ENCODE measurements at places on chromosomes 12 and 14. TPM values are rescaled to one million over a fixed set of nuclear protein-coding genes. Genes with fewer than 3 reads are reported as not detected.

- no peaks in the 10 kb centered on the region for H3K4me1 ChIP-seq
- no peak for DNase-seq
- no peak overlapping the region for H3K27ac ChIP-seq
- no peaks in the 10 kb centered on the region for H3K36me3 ChIP-seq
- H3K27me3 ChIP-seq, result peaks cover 13% of the 10 kb centered on the region
These were observed 240.8 kb upstream of the TMPO start for GRCh38 chr12:98274430-98275130.

DNA sequence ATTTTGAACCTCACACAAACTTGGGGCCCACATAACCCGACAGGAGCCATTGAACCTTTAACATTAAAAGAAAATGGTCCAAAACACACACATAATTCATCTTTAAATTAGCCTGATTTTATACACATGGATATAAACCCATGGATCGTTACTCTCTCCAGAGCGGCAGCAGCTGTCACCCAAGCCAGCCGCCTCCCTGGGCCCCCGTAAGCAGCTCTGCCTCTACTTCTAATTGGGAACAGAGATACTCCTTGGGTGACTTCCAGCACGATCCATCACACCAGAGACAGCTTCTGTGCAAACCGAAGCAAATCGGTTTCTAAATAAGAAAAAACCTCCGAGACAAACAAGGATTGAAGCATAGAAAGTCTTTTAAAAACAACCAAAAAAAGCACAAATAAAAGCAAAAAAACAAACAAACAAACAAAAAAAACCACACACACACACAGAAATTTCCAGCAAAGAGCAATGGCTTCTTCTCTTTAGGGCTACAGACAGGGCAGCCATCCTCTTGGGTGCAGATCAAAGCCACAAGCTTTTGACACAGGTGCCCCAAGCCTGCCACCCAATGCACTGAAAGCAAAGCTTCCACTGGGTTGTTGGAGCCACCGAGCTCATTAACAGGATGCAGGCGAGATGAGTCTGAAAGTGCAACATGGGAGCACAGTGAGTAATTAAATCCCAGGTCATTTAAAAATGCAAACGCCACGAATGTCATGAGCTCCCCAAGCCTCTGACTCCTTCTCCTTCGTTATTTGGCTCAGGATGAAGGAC, 156.9 kb downstream of the DPF3 start:
- no peak overlapping the region for H3K4me3 ChIP-seq
- no peaks in the 10 kb centered on the region for H3K4me1 ChIP-seq
- H3K27me3 ChIP-seq, result peaks cover 19% of the 10 kb centered on the region
- no peak for DNase-seq
- no peaks in the 10 kb centered on the region for H3K36me3 ChIP-seq
- H3K27ac ChIP-seq, result no peak overlapping the region

GRCh38 chr12:10160617-10161385, 11.1 kb downstream of the OLR1 start:
- peaks cover 19% of the 10 kb centered on the region for H3K27me3 ChIP-seq
- H3K4me3 ChIP-seq, result no peak overlapping the region

GRCh38 chr14:29637411-29637810, 290.2 kb downstream of the PRKD1 start:
- no peak overlapping the region for H3K27ac ChIP-seq
- H3K27me3 ChIP-seq, result no peaks in the 10 kb centered on the region
- peak; percentile 36 for DNase-seq
- H3K36me3 ChIP-seq, result peaks cover 4% of the 10 kb centered on the region

DNA sequence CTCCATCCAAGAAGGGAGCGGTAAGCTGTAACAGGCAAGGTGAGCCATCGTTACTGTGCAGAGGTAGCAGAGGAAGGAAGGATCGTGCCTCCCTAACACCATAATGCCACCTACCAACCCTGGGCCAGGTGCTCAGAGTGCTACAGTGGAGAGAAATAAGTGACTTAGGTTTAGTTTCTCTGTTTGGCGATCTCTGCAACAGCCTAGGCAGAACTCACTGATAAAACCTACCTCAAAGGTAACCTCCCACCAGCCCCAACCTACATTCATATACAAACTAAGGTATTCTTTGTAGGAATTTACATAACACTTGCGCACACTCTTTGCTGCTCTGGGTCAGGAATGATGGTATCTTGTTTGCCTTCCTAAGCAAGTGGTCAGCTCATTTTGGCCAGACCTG, 93.4 kb upstream of the TMEM132D start:
- H3K4me1 ChIP-seq, result no peaks in the 10 kb centered on the region
- DNase-seq, result no peak
- H3K4me3 ChIP-seq, result no peak overlapping the region
- no peaks in the 10 kb centered on the region for H3K36me3 ChIP-seq
- H3K27me3 ChIP-seq, result no peaks in the 10 kb centered on the region
- H3K27ac ChIP-seq, result no peak overlapping the region

DNA sequence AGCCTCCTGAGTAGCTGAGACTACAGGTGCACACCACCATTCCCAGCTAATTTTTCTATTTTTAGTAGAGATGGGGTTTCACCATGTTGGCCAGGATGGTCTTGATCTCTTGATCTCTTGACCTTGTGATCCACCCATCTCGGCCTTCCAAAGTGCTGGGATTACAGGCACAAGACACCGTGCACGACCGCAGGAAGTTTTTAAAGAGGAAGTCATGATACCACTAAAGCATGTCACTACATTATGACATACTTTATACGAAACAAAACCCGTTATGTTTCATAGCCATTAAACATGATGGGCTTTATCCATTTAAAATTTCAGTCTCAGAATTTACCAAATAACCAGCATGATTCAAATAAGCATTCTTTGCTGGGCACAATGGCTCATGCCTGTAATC, 83.8 kb upstream of the DUSP6 start:
- H3K4me1 ChIP-seq, result no peaks in the 10 kb centered on the region
- DNase-seq, result no peak

- peaks cover 6% of the 10 kb centered on the region for H3K36me3 ChIP-seq
- DNase-seq, result no peak
- peaks cover 26% of the 10 kb centered on the region for H3K4me1 ChIP-seq
- H3K27ac ChIP-seq, result no peak overlapping the region
- H3K4me3 ChIP-seq, result no peak overlapping the region
- no peaks in the 10 kb centered on the region for H3K27me3 ChIP-seq
These were observed 163.1 kb downstream of the PPM1H start for GRCh38 chr12:62771828-62772227.

- DNase-seq, result no peak
- peaks cover 9% of the 10 kb centered on the region for H3K4me1 ChIP-seq
- peaks cover 6% of the 10 kb centered on the region for H3K36me3 ChIP-seq
- H3K27me3 ChIP-seq, result no peaks in the 10 kb centered on the region
- no peak overlapping the region for H3K27ac ChIP-seq
- no peak overlapping the region for H3K4me3 ChIP-seq
These were observed 473.8 kb downstream of the RAD51B start for GRCh38 chr14:68293404-68293803.

DNA sequence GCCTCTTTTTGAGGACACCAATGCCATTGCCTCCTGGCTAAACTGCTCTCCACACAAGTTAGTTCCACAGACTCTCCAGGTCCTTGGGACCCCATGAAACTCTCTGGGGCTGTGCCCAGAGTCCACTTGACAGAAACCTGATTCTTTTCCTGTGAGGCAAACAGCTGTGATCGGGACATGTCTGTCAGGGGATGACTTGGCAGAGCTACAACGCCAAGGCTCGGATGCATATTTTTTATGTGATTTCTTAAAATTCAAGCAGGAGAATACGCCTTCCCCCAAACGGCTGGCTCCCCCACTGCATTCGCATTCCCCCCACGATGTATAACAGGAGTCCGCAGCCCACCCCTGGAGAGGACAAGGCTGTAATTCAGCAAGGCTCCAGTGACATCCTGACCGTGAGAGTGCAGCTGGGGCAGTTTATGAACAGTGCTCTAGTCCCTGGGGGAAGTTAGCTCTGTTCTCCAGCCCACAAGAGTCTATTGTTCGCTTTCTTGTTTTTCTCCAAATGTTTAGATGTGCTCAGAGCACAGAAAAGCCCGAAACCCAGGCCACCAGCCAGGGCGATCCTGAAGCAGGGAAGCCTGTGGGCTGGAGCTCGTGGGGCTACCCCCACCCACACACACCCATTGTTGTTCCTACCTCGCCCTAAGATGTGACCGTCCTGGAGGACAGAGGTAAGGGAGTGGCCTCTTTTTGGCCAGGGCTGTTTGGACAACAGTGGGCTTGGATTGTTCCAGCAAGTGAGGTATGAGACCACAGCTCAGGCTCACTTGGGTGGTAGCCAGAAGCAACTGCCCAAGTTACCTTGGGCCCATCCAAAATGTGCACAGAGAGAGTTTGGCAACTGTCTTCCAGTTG, 159.5 kb downstream of the ZFP36L1 start:
- H3K4me3 ChIP-seq, result no peak overlapping the region
- H3K36me3 ChIP-seq, result peaks cover 9% of the 10 kb centered on the region
- no peak overlapping the region for H3K27ac ChIP-seq

- peaks cover 43% of the 10 kb centered on the region for H3K36me3 ChIP-seq
- H3K4me1 ChIP-seq, result peaks cover 29% of the 10 kb centered on the region
- peak within 1 kb of the TSS; percentile 62 for H3K27ac ChIP-seq
- peak; percentile 32 for DNase-seq
- H3K4me3 ChIP-seq, result peak within 1 kb of the TSS; percentile 76
These were observed at the start of gene MAP3K12 for GRCh38 chr12:53499266-53500141. MAP3K12 (minus strand) TSS chr12:53499458; CDS start chr12:53487391, 12,067 bp downstream.

DNA sequence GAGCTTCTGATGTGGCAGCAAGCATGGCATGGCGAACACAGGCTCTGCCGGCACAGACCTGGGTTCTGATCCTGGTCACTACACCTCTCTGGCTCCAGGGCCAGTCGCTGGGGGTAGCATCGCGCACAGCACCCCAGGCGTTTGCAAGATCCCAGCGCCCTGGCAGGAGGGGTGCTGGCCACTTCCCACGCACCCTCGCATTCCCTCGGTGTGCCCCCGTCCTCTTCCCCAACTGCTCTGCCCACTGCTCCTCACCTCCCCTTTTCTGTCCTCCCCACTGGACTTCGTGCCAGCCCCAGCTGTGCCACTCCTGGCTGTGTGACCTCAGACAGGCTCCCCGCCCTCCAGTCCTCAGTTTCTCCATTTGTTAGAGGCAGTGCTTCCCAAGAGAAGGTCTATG, 2.8 kb downstream of the CDK2AP1 start:
- peak overlapping the region; percentile 78 for H3K4me3 ChIP-seq
- H3K27ac ChIP-seq, result no peak overlapping the region
- no peaks in the 10 kb centered on the region for H3K27me3 ChIP-seq

- H3K4me3 ChIP-seq, result no peak overlapping the region
- H3K27me3 ChIP-seq, result no peaks in the 10 kb centered on the region
- no peak overlapping the region for H3K27ac ChIP-seq
- H3K4me1 ChIP-seq, result no peaks in the 10 kb centered on the region
- H3K36me3 ChIP-seq, result no peaks in the 10 kb centered on the region
- DNase-seq, result no peak
These were observed 8.6 kb upstream of the KSR2 start for GRCh38 chr12:117977373-117977772.

DNA sequence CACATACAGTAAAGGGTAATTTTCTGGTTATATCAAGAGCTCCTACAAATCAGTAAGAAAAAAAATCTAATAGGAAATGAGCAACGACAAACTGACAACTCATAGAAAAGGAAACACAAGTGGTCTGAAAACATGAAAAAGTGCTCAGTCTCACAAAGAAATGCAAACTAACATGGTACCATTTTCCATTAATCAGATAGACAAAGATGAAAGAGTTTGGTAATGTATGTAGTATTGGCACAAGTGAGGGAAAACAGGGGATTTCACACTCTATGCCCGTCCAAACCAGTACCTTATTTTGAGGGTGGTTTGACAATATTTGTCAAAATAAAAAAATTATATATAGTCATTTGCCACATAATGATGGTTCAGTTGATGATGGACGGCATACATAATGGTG, 13.2 kb downstream of the PTPN11 start:
- no peaks in the 10 kb centered on the region for H3K27me3 ChIP-seq
- H3K4me3 ChIP-seq, result no peak overlapping the region

DNA sequence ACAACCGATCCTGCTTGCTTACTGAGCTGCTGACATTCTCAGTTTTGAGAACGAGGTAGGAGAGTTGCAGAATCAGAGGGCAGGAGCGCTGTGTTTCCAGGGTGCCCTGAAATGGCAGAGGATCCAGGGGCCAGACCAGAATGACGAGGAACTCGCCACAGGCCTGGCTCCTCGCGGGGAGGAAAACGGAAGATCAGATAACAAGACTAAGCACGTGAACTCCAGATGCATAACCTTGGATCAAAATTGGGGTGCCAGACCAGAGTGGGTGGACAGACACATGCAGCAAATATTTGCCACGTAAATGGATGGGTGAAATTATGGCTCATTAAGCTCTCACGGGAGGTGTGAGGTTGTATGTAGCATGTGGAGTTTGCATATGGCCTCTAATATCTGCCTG, 46.5 kb downstream of the ELK3 start:
- no peak for DNase-seq
- H3K27ac ChIP-seq, result no peak overlapping the region
- H3K4me1 ChIP-seq, result peaks cover 9% of the 10 kb centered on the region

SOAT2 gene
- total RNA-seq, result not detected

GPRC5D gene
- not detected for total RNA-seq

TMEM179 gene
- not detected for total RNA-seq

EGLN3 gene
- total RNA-seq, result 3.1 TPM

BEGAIN gene
- 0.26 TPM for total RNA-seq

FSCB gene
- total RNA-seq, result not detected

RND1 gene
- 7.4 TPM for total RNA-seq

TMEM52B gene
- total RNA-seq, result not detected

All from Calu3 (cell line).